ENCODE measurements at places on chromosomes 7 and 10. TPM values are rescaled to one million over a fixed set of nuclear protein-coding genes. Genes with fewer than 3 reads are reported as not detected.

Gene TRIM8
- total RNA-seq = 64.5 TPM

Gene IPMK
- total RNA-seq = 4.5 TPM

Gene CBX3
- total RNA-seq = 138 TPM

Gene CCDC136
- total RNA-seq = 17.9 TPM

Gene ENTPD1
- under 0.01 TPM for total RNA-seq

Gene SEMA4G
- 1.00 TPM for total RNA-seq

Gene CTTNBP2
- 7.0 TPM for total RNA-seq

Gene LIPJ
- not detected for total RNA-seq

Gene TRRAP
- 23.2 TPM for total RNA-seq

Gene OR9A2
- total RNA-seq = not detected

Gene TRIM73
- total RNA-seq = 0.55 TPM

Gene UBE2D1
- total RNA-seq = 11.1 TPM

Gene TMEM229A
- not detected for total RNA-seq

Gene CDNF
- total RNA-seq = 1.3 TPM

Gene SPDYE2B
- total RNA-seq = not detected

Gene IL6
- total RNA-seq = 0.55 TPM

Gene FAM204A
- 84.1 TPM for total RNA-seq

Gene GRID1
- 0.33 TPM for total RNA-seq

Gene SLC13A1
- not detected for total RNA-seq

Gene GPNMB
- total RNA-seq = 280 TPM

Gene ZWINT
- total RNA-seq = 25.2 TPM

Gene SLC16A12
- total RNA-seq = under 0.01 TPM

Gene TMEM184A
- 0.11 TPM for total RNA-seq

Gene GIMAP1
- under 0.01 TPM for total RNA-seq

Gene STOX1
- total RNA-seq = 0.12 TPM

Gene PLPP4
- 0.62 TPM for total RNA-seq

Gene PRXL2A
- total RNA-seq = 14.9 TPM

Gene SLC26A5
- total RNA-seq = not detected

Gene RBM17
- total RNA-seq = 54.7 TPM

Gene DENND11
- total RNA-seq = 8.4 TPM

Gene SGPL1
- 40.0 TPM for total RNA-seq

Gene DGKI
- total RNA-seq = 2.9 TPM

Gene SPOCK2
- total RNA-seq = 0.11 TPM

Gene COL28A1
- total RNA-seq = 0.55 TPM

Gene FAM237B
- 0.22 TPM for total RNA-seq

Gene TBXAS1
- total RNA-seq = not detected

Gene FGF8
- not detected for total RNA-seq

Gene TCAF2
- total RNA-seq = 1.9 TPM

Gene ADAM8
- 11.0 TPM for total RNA-seq

Gene EN2
- total RNA-seq = not detected

Gene ARHGAP21
- total RNA-seq = 124 TPM

Gene SVOPL
- not detected for total RNA-seq

Gene TIMM23B
- 25.4 TPM for total RNA-seq

Gene APBB1IP
- total RNA-seq = 0.37 TPM
